ENCODE measurements at places on chromosomes 3 and 15.

DNA sequence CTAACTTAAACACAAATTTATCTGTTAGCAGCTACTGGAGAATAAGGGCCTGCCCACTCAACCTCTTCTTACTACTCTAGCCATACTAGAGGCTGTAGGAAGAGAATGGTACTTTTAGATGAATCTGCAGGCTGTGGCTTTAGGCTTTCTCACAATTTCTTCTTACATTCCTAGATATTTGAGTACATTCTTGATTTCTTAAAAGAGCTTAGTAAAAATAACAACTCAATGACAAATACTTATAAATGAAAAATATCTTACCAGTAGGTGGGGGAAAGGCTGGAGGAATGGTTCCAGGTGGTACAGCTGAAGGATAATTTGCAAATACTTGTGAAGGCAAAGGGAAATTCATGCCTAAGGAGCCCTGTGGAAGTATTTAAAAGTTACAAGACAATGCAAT lies 92.9 kb upstream of the GK5 start:
- no peak for DNase-seq

- no peak for DNase-seq
These were observed 678.8 kb downstream of the MCTP2 start for GRCh38 chr15:94910166-94910565.

- DNase-seq: no peak
These were observed 417.2 kb downstream of the ERC2 start for GRCh38 chr3:56051052-56051451.

- DNase-seq: no peak
These were observed 119.4 kb downstream of the NUP210 start for GRCh38 chr3:13300546-13301285.

GRCh38 chr15:58312031-58312430 lies 119.8 kb upstream of the LIPC start:
- DNase-seq: no peak

GRCh38 chr3:148070041-148070440 lies 627.7 kb upstream of the AGTR1 start:
- DNase-seq: no peak

- DNase-seq: no peak
These were observed 29.1 kb downstream of the CRYGS start for GRCh38 chr3:186515125-186515524.

DNA sequence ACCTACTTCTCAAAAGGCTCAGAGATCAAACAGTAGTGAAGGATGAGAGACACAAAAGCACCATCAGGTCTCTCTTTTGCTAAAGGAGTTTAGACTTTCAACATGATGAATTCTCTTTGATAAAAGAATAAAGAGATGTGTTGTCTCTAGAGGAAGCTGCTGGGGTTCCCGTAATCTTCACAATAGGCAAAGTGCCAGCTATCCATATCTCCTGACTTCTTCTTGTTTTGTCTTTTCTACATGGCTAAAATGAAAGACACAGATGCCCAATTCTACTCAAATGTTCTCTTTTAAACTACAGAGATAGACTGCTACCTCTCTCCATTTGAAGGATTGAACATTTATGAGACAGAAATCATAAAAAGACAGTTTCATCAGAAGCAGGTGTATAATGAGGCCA lies 38.4 kb upstream of the TUSC7 start:
- DNase-seq: no peak

GRCh38 chr3:157868196-157868595 lies 238.0 kb downstream of the SHOX2 start:
- DNase-seq: peak; percentile 2

DNA sequence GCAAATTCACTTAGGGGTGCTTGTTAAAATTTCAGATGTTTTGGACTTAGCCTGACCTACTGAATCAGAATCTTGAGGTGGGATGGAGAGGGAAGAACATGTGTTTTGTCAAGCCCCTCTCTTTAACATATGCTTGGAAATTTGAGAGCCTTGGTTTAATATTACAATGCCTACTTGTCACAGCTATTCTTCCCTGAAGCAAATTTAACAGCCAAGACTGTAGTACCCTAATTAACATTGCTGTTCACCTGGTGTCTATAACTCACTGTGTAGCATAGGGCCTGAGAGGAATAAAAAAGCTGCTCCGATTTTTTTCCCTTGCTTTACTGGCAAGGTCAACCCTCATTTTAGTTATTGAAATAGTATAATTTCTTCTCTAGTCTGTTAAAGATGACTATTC lies 880.1 kb downstream of the CADM2 start:
- no peak for DNase-seq

DNA sequence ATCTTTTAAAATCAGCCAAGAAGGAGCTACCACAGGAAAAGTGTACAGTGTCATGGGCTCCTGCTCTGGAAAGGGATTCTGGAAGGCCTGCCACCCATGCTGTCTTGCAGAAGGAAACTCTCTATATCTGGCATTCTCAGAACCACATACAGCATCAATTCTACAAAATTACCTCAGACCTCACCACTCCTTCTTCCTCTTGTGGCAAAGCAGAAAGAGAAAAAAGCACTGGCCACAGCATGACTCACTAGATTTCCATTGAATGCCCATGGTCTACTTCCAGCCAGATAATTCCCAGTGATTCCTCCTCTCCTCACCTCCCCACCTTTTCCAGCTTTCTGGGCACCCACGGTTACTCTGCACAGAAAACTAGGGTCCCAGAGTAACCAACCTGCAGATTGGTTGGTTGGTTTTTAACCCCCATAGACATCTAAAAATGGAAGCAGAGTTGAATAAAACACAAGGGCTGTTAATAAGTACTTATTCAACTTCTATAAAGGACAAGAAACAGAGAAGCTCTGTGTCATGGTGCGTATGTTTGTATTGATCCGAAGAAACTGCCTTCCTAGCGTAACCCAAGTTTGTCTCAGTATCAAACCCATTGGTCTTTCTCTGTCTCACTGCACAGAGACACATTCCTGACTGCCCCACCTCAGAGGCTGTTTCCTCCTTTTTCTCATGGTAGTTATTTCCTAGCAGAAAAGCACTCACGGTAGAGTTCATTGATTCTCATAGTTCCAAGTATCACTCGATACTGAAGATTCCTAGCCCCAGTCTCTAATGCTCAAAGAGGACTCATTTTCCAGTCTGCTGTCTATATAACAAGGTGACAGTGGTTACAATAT lies 67.7 kb downstream of the LDHAL6B start:
- DNase-seq: no peak

DNA sequence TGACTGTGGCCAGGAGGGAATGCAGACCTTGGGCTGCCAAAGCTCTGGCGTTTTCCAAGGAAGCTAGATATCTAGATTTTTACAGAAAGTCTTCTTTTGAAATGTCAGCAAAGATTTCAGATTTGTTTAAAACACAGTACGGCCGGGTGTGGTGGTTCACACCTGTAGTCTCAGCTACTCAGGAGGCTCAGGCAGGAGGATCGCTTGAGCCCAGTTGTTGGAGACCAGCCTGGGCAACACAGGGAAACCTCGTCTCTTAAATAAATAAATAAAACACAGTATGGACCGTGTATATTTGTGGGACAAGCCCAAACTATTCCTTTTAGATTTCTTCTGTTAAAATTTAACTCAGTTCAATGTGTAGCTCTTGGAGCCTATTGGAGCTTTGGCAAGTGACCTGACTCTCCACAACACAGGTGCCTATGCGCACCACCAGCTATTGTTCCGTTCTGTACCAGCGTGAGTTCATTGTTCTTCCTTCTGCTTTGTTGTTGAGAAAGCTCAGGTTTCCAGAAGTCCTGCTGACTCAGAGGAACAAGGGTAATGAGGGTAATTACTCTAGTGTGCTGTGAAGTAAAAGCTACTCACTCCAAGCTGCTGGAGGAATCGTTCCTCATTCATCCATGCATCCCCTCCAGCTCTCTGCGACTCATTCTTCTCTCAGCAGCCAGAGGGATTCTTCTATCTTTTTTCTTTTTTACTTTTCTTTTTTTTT lies 73.1 kb upstream of the SLC6A6 start:
- DNase-seq: no peak

GRCh38 chr3:12957339-12957738 lies 115.9 kb downstream of the IQSEC1 start:
- DNase-seq: no peak

DNA sequence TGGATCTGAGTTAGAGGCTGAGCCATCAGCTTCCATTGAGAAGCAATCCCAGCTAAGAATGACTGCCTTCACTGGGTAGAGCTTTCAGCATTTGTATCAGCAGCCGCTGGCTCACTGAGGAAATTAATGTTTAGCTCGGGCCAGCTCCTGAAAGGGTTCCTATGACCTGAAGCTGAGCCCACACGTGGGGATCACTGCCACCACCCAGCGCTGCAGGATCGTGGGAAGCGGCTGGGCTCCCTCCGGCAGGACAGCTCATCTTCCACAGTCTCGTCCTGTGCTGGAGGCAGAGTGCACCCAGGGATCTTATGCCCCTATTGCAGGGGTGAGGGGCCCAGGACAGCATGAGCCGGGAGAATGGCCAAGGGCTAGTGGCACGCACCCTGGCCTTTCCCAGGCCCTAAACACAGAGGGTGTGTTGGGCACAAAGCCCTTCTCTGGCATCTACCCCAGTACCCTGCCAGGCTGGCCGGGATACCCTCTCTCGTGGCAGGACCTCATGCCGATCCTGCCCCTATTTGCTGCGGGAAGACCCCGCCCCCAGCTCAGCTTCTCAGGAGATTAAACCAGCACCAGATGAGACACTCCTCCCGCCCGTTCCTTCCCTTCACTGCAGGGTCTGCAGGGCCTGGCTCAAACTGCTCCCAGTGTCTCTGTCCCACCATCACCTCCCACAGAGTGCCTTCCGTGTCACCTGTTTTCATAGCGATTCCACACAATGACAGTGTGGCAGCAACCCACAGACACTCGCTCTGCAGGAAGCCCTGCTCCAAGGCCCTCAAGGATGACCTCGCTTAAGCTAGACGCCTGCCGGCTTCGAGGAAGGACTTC lies 28.5 kb downstream of the KLHL25 start:
- no peak for DNase-seq

GRCh38 chr3:81676706-81677456 lies 84.6 kb downstream of the GBE1 start:
- no peak for DNase-seq

GRCh38 chr15:53506370-53506769 lies 253.1 kb downstream of the WDR72 start:
- DNase-seq: no peak

GRCh38 chr3:155035553-155035952 lies 44.6 kb upstream of the MME start:
- no peak for DNase-seq

DNA sequence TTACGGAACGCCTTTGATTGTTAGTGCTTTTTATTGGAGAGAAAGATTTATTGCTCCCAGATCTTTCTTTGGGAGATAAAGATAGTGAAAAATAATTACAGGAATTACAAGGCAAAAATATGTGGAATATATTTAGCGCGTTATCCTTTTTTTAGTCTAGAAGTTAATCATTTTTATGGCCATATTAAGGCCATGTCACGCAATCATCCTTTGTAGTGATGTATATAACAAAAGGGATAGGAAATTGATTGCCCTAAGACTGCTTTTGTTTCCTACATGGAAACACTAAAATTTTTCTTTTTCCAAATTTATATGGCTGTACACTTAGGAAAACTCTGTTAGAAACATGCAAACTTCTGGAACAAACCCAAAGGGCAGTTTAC lies 1.5 kb downstream of the TRPC1 start:
- DNase-seq: no peak

DNA sequence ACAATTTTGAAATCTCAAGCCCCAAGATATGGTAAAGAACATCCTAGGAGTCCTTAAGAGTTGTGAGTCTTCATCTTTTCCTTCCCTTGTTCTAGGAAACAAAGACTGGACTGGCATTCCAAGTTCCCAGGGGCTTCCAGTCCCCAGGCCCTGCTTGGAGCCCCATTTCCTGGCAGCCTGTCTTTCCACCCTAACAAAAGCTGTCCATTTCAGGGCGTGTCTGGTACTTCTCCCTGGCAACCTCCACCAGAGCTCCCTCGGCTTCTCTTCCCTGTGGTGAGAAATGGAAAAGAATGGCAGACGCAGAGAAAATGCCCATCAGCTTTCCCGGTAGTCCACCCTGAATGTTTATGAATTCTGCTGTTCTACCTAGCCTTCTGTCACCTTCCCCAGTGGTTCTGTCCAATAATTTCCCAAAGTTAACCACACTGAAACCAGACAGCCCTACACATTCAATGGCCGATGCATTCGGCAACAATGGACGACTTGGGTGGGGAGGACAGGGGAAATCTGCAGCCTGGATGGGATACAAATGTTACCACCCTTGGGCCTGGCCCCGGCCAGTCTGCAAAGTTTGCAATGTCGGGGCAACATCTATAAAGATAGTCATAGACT lies 6.8 kb downstream of the RAB6B start:
- no peak for DNase-seq

DNA sequence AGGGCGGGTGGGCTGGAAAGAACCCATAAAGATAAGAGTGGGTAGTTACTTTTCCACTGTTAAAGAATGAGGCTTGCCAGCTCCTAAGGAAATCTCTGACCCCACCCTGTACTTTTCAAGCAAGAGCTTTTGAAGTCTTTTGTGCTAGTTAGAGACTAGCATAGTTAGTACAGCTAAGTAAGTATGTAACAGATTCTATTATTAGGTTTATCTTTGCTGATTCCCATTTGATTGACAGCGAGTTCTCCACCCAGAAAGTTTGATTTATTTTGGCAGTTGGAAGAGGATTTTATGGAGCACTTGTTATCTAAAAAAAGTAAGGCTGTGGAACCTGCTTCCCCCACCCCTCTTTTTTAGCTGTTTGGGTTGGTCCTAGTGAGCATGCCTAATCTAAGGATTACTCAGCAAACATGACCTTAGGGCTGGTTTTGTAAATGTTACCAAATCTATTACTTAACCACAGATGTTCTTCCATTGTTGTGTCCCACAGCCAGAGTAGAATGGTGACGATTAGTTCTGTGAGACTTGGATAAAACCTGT lies 57.6 kb downstream of the FNDC3B start:
- DNase-seq: no peak

DNA sequence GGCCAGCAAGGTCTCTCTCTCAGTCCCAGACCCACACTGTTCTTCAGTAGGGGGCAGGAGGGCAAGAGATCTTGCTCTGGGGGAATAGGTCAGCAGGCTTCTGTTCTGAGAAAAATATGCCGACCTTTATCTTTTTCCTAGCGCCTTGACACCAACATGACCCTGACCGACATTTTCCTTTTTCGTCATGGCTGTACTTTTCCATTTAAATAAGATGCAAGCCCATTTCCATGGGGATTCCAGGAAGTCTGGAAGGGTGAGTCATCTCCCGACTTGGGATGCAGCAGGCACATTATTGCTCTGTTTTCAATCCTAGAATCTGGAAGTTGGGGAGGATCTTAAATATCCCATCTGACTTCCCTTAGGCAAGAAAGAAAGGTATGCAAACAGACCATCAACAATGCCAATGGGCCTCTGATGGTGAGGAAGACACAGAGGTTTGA lies 261.5 kb upstream of the LRTM1 start:
- DNase-seq: peak; percentile 51

Measured in hepatic stellate cell (primary cell).